ENCODE measurements at places on chromosomes 13 and 19.

- DNase-seq, result no peak
Measured at GRCh38 chr13:80469853-80470381, 129.0 kb upstream of the SPRY2 start.

- no peak for DNase-seq
Measured at GRCh38 chr19:38303517-38304351, at the start of gene C19orf33. TSS of gene C19orf33 (plus strand) at chr19:38304251. CDS start at chr19:38304262, 11 bp downstream.

- no peak for DNase-seq
Measured at GRCh38 chr13:79481685-79482052, 714 bp downstream of the NDFIP2 start.

GRCh38 chr19:39318071-39318470 lies 2.6 kb downstream of the LRFN1 start:
- DNase-seq, result no peak

- peak; percentile 48 for DNase-seq
Measured at GRCh38 chr13:44969551-44970484, 19.5 kb downstream of the NUFIP1 start.

- no peak for DNase-seq
Measured at GRCh38 chr19:31675193-31675913, 326.1 kb upstream of the TSHZ3 start.

- no peak for DNase-seq
Measured at GRCh38 chr13:98878486-98879126, 99.3 kb downstream of the DOCK9 start.

- DNase-seq, result no peak
Measured at GRCh38 chr13:23736541-23736940, 152.7 kb downstream of the MIPEP start.

- DNase-seq, result no peak
Measured at GRCh38 chr13:37403776-37404527, 194.6 kb downstream of the POSTN start.
